Ureter (tissue), 1 donor: ENCODE measurements at places on chromosomes 6 and 20. TPM values are rescaled to one million over a fixed set of nuclear protein-coding genes. Genes with fewer than 3 reads are reported as not detected.

Gene GSTA1
- not detected for total RNA-seq

- DNase-seq, result no peak
Observed at GRCh38 chr20:53693262-53693871, 99.7 kb upstream of the ZNF217 start.

Gene COL19A1
- total RNA-seq, result 1.7 TPM

Gene ZNF391
- total RNA-seq, result 8.0 TPM

GRCh38 chr6:67292169-67292568, 1342.9 kb upstream of the ADGRB3 start:
- DNase-seq, result no peak

DNA sequence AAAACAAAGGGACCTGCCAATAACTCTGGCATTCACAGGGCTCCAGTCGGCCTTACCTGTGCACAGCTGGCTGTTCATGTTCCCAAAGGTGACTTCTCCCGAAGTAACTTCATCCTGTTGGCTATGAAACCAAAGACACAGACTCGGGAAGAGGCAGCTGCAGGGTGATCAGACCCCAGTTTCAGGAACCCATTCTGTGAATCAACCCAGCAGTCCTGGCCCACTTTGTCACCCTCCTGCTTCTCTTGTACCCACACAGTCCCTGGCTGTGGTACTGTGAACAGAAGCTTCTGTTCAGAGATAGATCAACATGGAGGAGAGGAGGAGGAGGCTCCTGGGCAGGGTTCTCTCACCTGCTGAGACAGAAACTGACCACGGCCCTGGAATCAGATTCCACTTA, 8.7 kb upstream of the PGC start:
- no peak for DNase-seq

DNA sequence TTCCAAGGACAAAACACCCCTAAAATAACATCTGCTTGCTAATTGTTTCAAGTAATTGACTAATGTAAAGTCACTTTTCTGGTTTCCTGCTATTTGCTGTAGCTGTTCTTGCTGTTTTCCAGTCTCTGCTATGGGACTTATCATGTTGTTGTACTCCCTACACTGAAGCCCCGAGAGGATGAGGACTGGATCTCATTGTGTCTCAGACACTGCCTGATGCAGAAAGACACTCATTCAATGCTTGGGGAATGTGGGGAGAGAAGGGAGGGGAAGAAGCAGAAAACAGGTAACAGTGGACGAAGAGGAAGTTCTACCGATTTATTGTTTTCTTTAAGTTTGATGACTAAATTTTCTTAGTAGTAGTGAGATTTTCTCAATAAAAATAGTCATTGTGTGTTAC, 79.8 kb downstream of the DOK5 start:
- DNase-seq, result no peak

- no peak for DNase-seq
Observed at GRCh38 chr6:130203370-130203769, 19.4 kb downstream of the SAMD3 start.

Gene ARG1
- total RNA-seq, result not detected

Gene TCF15
- 0.65 TPM for total RNA-seq

DNA sequence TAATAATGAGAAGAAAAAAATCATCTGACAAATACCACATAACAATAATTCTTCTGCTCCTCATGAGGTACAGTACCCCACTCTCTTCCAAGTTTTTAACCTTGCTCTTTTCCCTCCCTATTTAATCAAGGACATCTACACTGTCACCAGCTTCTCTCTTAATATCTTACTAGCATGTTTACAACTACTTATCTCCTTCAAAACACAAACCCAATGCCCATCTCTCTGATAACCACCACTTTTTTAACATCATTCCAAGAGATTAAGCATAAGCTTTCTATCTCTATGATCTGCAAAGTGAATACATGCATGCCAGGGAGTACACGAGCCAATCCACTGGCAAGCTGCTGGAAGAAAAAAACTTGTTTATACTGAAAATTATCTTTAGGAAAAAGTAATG, 10.3 kb downstream of the CEP85L start:
- DNase-seq, result no peak

GRCh38 chr6:108806171-108806570, 42.1 kb upstream of the ARMC2 start:
- no peak for DNase-seq

- DNase-seq, result no peak
Observed at GRCh38 chr6:145141572-145141971, 593.7 kb downstream of the EPM2A start.

GRCh38 chr6:125797886-125798444, 7.2 kb downstream of the NCOA7 start:
- DNase-seq, result no peak
